ENCODE measurements at places on chromosomes 7 and 10.

DNA sequence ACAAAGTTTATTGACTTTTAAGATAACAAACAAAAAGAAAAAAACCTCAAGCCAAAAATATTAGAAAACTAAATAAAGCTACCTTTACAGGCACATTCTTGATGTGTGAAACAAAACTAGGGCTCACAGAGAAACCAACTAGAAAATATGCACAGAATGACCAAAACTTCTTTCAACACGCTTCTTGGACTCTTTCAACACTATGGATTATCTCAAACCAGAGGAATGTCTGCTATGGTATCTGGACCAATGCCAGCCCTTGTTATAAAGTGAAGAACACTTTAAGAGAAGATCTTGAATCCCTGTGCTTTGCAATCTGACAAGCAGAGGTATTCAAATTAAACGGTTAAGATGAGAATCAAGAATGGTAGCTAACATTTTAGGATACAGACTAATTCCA, 76.6 kb downstream of the DNAJC1 start:
- DNase-seq = peak; percentile 97

GRCh38 chr7:11294965-11295364, 321.3 kb downstream of the PHF14 start:
- DNase-seq = no peak

- DNase-seq = no peak
These were observed 21.8 kb downstream of the MORN4 start for GRCh38 chr10:97611473-97611872.

GRCh38 chr7:98418271-98418635, 17.4 kb upstream of the BAIAP2L1 start:
- DNase-seq = peak; percentile 68

DNA sequence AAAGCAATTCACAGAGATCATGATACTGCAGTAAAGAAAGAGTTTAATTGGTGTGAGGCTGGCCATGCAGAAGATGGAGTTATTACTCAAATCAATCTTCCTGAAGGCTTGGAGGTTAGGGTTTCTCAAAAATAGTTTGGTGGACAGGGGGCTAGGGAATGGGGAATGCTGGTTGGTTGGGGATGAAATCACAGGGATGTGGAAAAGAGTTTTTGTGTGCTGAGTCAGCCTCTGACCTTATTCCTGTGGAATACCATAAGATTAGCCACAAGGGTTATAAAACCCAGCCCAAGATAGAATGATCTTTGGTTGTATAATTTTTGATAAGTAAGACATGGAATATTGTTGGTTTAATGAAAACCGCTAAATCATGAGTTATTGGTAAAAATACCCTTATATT, 764.3 kb downstream of the TYW1 start:
- DNase-seq = no peak

- no peak for DNase-seq
These were observed 9.5 kb downstream of the STK32C start for GRCh38 chr10:132298038-132298881.

DNA sequence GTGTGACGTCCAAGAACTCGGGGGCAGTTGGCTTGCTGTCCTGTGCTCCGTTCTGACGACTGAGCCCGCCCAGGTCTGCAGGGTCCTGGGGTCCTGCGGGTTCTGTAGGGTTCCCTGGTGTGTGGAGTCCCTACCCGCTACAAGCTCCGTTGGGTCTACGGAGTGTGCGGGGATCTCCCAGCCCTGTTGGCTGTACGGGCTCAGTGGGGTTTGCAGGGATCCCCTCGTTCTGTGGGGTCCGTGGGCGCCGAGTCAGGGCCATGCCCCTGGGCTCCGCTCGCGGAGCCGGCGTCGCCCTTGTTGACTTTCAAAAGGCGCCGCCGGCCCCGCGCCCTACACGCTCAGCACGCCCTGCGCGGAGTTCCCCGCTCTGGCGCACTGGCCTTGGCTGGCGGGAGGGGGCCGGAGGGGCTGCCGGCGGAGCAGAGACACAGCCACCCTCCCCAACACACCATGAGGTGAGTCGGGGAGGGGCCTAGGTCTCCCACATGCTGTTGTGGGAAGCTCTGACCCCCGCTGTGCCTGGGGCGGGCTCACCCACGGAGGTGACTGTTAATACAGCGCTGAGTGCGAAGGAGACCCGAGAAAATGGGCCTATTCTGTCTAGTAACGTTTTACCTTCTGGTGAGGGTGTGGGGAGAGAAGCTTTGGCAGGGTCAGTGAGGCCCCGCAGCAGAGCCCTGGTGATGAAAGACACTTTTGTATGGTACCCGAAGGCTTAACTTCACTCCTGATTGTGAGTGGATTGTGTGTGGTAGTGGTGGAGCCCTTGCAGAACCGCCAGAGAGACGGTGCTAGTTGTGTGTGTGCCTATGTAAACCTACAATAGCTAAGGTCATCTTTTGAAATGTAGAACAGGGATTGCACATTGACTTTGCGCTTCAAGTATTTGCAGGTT, 8.1 kb downstream of the TASOR2 start:
- DNase-seq = peak; percentile 21

- no peak for DNase-seq
These were observed 16.6 kb upstream of the WNT8B start for GRCh38 chr10:100446130-100446761.

DNA sequence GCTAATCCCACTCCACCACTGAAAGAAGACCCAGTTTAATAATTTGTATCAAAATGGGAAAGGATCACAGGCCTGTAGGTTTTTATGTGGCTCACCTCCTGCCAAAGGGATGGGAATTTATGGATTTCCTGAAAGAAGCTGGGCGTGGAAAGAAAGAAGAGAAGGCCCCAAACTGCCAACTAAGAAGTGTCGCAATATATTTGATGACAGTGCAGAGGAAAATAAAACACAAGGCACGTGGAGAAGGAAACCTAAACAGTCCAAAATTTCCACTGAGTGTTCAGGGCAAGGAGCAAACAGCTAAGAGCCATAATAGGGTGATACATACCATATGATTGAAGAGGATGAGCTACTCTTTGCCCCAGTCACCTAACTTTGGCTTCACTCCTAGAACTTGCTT, 667.2 kb downstream of the GATA3 start:
- no peak for DNase-seq

DNA sequence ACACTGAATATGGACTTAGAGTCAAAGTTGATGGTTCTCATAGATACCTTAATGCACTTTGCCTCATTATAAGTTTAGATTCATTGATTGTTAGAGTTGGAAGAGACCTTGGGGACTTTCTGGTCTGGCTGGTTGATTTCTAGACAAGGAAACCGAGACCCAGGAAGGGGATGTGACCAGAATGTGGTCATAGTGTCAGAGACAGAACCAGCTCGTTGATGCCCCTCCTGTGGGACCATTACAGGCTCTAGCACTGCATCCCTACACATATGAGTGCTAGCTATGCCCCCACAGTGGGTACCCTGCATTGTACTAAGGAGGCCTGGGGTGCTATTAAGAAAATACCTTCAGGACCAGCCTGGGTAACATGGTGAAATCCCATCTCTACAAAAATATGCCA, 306.6 kb downstream of the CAMK1D start:
- DNase-seq = no peak

- DNase-seq = peak; percentile 57
These were observed 28.2 kb downstream of the CDK14 start for GRCh38 chr7:90624225-90624911.

DNA sequence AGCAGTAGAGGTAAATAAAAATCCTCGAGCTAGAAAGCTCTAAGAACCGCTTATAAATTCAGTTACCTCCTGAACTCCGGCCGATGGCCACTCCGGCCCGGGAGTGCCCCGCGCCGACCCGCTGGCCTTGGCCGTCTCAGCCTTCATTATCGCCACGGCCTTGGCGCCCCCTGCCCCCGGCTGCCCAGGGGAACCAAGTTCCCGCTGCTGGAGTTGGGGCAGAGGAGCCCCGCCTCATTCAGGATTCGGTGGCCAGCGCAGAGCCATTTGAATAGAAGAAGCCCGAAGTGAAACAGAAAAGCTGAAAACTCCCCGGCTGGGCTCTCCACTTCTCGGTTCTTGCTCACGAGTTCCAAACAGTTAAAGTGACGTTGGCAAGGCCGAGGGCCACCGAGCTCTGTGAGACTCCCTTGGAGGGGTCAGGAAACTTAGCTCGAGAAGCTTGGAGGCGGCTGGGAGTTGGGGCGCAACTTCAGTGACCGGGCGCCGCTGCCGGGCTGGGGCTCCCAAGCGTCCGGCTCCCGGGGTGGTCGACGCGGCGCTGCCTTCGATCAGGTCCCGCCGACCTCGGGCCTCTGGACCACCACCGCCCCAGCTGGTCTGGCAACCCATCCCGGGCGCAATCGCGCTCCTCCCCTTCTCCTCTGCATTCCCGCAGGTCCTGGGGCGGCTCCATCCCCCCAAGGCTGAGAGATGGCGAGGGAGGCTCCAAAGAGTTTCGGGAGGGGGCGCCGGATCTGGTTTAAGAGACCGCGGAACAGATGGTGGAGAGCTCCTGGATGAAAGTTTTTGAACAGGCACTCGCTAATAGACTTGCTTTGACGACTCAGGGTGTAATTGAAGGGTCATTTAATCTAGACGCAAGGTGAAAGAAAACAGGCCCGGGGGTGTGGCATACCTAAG, 5.8 kb upstream of the FEZF1 start:
- peak; percentile 23 for DNase-seq

DNA sequence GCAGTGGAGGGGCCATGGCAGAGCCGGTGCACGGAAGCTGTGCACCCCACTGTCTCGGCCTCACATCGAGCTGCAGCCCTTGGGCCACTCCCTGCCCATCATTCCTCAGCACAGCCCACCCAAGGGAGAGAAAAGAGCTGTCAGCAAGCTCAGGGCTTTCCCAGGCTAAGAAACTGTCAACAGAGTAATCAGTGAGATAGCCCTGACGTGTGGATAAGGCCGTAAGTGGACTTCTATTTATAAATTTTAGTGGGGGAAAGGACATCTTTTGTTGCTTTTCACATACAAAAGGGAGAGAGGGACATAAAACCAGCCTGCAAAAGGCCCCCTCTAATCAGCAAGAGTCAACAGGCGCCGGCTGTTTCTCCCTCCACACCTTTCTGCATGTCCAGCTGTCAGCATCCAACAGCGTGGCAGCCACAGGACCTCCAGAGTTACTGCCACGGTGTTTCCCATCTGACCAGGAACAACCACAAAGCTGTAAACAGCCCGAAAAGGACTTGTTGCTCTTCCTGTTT, 56.8 kb upstream of the DDC start:
- DNase-seq = no peak

GRCh38 chr10:94583124-94583523, 37.5 kb downstream of the HELLS start:
- DNase-seq = no peak

- peak; percentile 64 for DNase-seq
These were observed 30.3 kb upstream of the ATXN7L1 start for GRCh38 chr7:105906695-105907094.

Measured in fibroblast of the aortic adventitia (primary cell).